ENCODE measurements at places on chromosomes 3 and 15.

DNA sequence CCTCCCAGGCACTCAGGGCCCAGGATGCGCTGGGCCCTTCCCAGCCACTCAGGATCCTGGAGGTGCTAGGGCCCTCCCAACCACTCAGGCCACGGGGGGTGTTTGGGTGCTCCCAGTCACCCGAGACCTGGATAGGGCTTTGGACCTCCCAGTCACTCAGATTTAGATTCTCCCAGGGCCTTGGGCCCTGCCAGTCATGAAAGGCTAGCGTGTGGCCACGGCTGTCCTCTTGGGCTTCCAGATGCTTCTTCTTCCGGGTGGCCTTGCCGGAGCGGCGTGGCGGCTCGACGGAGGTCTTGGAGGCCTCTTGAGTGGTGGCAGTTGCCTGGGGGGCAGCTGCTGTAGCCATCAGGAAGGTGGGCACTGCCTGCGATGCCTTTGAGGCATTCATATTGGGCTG is 2.8 kb downstream of the MAGEL2 start:
- no peak for DNase-seq

GRCh38 chr15:36874930-36875329 is 225.4 kb downstream of the MEIS2 start:
- DNase-seq = no peak

- no peak for DNase-seq
These were observed 20.5 kb downstream of the CYP8B1 start for GRCh38 chr3:42855219-42855546.

GRCh38 chr3:57948080-57948671 is 60.0 kb upstream of the FLNB start:
- DNase-seq = no peak

DNA sequence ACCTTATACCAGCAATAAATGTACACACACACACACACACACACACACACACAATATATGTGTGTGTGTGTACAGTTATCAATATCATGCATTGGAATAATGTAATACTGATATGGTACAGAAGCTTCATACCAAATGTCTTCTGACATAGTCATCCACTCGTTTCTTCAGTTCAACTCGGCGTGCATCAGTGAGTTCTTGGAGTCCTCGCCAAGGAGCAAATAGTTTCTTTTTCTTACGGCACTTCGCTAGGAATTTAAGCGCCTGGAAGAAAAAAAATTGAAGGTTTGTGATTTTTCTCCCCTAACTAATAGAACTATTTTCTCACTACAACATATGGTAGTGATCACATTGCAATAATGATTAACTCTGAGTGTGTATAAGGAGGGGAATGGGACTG is 32.1 kb upstream of the GOLGB1 start:
- no peak for DNase-seq

DNA sequence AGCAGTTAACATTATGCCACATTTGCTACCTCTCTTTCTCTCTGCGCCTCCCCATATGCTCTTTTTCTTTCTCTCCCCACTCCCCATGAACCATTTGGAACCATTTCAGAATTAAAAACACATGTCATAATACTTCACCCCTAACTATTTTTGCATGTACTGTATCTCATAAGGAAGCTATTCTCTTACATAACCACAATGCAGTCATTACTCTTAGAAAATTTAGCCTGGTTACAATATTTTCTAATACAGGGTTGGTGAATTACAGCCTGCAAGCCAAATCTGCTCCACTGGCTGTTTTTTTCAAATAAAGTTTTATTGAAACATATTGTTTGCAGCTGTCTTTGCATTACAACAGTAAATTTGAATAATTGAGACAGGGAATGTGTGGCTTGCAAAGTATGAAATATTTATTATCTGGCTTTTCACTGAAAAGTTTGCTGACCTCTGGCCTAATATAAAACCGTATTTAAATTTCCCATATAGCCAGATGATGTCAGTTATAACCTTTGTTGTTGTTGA is 62.8 kb downstream of the SGO1 start:
- DNase-seq = no peak

DNA sequence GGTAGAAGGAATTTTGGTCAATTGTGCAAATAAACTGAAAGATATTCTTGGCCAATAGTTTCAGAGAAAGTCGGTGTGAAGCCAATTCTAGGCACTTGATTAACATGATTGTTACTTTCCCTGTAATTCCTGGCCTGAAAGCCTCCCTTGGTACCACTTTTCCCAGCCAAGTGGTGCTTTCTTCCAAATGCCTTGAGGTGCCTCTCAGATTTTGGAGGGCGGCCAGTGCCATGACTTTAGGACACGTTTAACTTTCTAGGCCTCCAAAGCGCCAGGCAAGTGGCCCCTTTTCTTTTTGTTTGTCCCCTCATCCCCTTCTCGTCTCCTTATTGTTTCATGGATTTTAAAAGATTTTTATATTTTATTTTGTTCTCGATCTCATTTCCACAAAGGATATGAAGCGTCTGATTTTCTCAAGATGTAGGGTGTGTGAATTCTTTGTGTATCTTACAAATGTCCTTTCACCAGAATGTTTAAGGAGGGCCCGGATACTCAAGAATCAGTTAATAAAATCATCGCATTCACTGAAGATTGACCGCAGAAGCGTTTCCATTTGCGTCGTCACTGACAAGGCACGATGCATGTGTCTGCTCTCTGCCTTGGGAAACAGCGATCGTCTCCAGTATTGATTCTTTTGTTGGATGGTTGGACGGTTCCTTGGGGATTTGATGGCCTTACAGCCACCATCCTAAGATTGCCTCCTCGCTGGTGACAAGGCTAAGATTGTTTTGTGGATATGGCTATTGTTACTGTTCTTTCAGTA is 87.8 kb downstream of the ASB7 start:
- no peak for DNase-seq

DNA sequence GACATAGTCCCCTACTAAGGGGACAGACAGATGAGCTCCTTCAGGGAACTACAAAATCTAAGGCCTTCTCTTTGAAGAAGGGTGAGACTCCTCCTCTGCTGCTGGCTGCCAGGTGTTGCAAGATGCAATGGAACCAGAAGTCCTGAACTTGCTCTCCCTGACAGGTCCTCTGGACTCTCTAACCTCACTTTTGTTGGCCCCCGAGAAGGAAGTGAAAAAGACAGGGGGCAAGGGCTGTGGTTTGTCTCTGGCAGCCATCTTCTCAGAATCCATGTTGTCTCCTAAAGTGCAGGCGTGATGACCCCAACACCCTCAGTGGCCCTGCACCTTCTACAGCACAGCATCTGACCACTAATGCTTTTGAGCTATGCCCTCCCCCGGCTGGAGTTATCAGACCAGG is 292.5 kb downstream of the CHST2 start:
- no peak for DNase-seq

DNA sequence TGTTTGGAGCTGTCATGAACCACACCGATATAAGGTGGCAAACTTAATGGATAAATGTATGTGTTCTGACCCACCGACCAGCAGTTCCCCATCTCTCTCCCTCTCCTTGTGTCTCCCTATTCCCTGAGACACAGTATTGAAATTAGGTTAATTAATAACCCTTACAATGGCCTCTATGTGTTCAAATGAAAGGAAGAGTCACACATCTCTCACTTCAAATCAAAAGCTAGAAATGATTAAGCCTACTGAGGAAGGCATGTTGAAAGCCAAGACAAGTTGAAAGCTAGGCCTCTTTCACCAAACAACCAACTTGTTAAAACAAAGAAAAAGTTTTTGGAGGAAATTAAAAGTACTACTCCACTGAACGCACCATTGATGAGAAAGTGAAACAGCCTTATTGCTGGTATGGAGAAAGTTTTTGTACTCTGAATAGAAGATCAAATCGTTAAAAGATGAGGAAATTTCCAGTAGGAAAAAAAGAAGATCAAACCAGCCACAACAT is 15.0 kb downstream of the ATR start:
- DNase-seq = no peak

DNA sequence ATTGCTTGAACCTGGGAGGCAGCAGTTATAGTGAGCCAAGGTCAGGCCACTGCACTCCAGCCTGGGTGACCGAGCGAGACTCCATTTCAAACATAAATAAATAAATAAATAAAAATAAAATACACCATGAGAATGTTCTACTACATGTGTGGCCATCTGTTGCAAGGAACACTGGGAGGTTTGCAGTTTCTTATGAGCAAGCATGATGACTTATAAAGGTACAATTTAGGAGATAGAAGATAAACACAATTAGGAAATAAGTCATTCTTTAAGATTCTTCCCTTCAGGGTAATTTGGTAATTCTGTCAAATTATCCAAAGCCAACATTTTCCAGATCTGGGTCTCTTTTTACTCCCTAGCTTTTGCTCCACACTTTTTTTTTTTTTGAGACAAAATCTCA is 13.4 kb downstream of the HTR3C start:
- DNase-seq = peak; percentile 43

DNA sequence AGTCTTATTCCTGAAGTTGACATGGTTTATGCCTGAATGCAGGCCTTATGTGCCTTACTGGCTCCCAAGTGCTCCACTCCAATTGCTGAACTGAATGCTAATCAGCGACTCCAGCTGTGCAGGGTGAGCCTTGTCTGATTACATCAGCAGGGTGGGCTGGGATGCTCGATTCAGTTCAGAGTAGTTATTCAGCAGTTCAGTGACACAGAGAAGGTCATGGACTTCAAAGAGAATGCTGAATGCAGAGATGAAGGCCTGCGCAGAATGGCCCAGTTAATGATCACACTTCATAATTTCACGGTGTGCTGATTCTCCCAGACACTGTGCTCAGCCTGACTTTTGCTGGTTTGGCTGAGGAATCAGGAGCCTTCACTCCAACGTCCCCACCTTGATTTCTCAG is 63.6 kb downstream of the CLDN1 start:
- DNase-seq = no peak

- peak; percentile 61 for DNase-seq
These were observed 1.4 kb downstream of the CEMIP start for GRCh38 chr15:80780416-80781221.

GRCh38 chr15:45115312-45115820 is 1.2 kb downstream of the DUOXA2 start:
- DNase-seq = no peak

DNA sequence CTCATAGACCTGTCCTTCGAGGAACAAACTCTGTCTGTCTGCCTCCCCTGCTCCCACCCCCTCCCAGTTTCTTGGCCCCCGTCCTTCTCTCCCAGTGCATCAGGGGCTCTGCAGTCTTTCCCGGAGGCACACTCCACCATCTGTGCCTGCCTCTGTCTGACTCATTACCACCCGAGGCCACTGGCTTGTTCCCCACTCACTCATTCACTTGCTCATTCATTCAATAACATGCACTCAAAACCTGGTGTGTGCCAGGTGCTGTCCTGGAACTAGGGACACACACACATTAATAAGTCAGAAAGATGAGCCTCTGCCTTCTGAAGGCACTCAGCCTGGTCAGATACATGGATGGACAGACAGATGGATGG is 12.4 kb downstream of the AMIGO3 start:
- DNase-seq = peak; percentile 64

- DNase-seq = no peak
These were observed 132.5 kb downstream of the DOCK3 start for GRCh38 chr3:50807266-50807665.

- DNase-seq = no peak
These were observed at the start of gene FBXL22 for GRCh38 chr15:63597038-63597790. Gene FBXL22 (plus strand): TSS chr15:63597387. CDS start chr15:63597393, 6 bp downstream.

- no peak for DNase-seq
These were observed 19.8 kb downstream of the SIN3A start for GRCh38 chr15:75431682-75432081.

GRCh38 chr3:278300-279064 is 81.9 kb downstream of the CHL1 start:
- no peak for DNase-seq

- DNase-seq = peak; percentile 66
These were observed 144.2 kb upstream of the ABHD17C start for GRCh38 chr15:80550908-80551260.

DNA sequence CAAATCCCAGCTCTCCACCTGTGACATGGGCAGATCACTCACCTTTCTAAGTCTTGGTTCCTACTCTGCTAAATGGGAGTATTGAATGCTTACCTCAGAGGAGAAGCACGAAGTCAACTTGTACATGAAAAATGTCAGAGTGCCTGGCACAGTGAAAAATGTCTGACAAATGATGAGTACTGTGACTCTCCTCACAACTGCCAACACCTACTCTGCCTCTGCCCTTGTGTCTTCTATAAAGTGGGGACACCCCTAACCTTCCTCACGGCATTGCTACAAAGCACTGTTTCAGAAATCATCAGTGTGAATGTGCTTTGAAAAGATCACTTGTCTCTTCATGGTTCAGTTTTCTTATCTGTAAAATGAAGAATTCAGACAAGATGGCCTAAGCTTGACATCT is 940 bp upstream of the CCR1 start:
- DNase-seq = no peak

- DNase-seq = no peak
These were observed 87.0 kb upstream of the KCNAB1 start for GRCh38 chr3:156033428-156033827.

GRCh38 chr15:57752840-57753239 is 46.3 kb downstream of the POLR2M start:
- DNase-seq = no peak

DNA sequence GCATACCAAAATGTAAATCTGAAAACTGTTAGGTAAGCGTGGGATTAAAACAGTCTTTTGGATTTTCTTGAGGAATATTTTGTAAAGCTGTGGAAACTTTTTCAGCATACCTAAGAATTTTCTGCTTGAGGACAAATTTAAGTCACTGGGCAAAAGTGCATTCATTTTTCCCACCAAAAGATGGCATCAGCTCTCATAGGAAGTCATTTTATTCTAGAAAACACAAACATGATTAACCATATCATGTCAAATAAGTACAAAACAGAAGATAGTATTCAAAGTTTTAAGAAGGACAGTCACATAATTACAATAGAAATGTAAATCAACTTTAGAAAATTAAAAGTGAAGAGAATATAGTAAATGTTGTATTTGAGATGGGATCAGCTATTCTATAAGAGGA is 63.5 kb downstream of the SLC49A4 start:
- no peak for DNase-seq

DNA sequence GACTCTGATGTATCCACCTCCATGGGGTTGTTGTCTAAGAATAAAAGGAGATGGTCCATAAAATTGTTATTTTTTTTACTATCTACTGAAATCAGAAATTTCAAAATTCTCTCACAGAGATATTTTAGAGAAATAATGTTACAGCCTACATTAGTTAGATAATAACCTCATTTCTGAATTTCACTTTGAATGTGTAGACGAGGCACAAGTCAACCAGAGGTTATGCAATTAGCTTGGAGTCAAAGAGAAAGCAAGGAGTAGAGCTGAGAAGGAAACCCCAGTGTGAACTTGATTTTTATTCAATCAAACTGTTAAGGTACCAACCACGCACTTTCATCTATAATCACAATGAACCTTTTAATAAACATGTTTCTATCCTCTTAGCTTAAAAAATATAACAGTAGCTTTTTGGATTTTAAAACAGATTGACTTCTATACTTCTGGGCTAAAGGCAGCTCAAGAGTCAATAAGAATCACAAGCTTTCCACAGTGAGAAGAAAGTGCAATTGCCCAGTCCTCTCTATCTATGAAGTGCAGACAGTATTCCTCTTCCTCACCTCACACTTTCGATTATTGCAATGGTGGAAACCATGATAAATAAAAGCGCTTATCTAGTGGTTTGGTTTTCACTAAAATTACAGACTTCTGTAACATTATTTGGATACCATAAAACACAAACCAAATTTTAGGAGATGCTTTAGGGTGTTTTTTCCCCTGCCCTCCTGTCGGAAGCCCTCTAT is 403.2 kb downstream of the ZBTB20 start:
- no peak for DNase-seq
